Stimulated activated CD8-positive, alpha-beta memory T cell treated with anti-CD3 and anti-CD28 coated beads, Interleukin-7, amount 100 ng/mL, for 48 hours (primary cell): ENCODE measurements at places on chromosomes 4 and X.

GRCh38 chrX:72313707-72314641 lies 8.3 kb upstream of the CITED1 start:
- DNase-seq: no peak

- no peak for DNase-seq
Observed at GRCh38 chrX:115018944-115019343, 1.5 kb upstream of the IL13RA2 start.

GRCh38 chr4:152094970-152095700 lies 334.3 kb upstream of the GATB start:
- no peak for DNase-seq

- DNase-seq: no peak
Observed at GRCh38 chr4:166435449-166435848, 562.4 kb downstream of the TLL1 start.

GRCh38 chr4:83552083-83552482 lies 16.2 kb downstream of the GPAT3 start:
- no peak for DNase-seq

- no peak for DNase-seq
Observed at GRCh38 chr4:128649161-128649560, 160.3 kb upstream of the JADE1 start.

GRCh38 chr4:4456351-4456750 lies 69.4 kb downstream of the NSG1 start:
- DNase-seq: no peak

DNA sequence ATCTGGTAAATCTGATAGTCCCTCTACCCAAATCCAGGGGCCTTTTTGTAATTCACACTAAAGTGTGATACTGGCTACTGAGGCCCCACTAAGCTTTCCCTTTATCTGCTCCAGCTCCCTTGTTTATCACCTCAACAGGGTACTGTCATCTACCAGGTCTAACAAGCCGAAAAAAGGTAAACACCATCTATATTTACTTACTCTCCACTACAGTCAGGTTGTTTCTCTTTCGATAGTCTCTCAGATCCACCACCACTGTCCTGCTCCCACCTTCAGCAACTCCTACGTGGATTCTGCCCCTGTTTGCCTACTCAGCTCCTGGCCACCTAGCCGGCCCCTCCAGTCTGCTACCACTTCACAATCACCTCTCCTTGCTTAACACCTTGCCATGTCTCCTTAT lies 3.3 kb downstream of the ITIH6 start:
- DNase-seq: no peak

DNA sequence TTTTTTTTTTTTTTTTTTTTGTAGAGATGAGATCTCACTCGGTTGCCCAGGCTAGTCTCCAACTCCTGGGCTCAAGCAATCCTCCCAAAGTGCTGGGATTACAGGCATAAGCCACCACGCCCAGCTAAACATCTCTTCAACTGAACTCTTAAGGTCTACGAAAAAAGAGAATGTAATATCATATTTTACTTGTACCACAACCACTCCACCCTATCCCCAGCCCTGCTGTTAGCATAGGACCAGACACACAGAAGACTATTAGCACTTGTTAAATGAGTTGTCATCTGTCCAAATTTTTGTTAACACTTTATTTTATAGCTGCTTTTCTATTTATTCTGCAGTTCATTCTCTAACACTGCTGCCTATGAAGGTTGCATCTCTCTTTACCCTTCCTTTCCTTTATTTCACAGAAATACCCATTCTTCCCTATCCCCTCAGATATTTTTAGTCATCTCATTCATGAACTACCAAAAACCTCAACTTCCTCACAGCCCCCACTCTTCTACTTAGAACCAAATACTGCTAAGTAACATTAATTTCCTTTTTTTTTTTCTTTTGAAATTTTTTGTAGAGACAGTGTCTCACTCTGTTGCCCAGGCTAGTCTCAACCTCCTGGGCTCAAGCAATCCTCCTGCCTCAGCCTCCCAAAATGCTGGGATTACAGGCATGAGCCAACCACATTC lies 10.1 kb downstream of the SNX12 start:
- DNase-seq: no peak

- DNase-seq: no peak
Observed at GRCh38 chrX:91122151-91122694, 312.4 kb upstream of the PABPC5 start.

GRCh38 chr4:119589165-119589564 lies 39.4 kb downstream of the PDE5A start:
- no peak for DNase-seq

DNA sequence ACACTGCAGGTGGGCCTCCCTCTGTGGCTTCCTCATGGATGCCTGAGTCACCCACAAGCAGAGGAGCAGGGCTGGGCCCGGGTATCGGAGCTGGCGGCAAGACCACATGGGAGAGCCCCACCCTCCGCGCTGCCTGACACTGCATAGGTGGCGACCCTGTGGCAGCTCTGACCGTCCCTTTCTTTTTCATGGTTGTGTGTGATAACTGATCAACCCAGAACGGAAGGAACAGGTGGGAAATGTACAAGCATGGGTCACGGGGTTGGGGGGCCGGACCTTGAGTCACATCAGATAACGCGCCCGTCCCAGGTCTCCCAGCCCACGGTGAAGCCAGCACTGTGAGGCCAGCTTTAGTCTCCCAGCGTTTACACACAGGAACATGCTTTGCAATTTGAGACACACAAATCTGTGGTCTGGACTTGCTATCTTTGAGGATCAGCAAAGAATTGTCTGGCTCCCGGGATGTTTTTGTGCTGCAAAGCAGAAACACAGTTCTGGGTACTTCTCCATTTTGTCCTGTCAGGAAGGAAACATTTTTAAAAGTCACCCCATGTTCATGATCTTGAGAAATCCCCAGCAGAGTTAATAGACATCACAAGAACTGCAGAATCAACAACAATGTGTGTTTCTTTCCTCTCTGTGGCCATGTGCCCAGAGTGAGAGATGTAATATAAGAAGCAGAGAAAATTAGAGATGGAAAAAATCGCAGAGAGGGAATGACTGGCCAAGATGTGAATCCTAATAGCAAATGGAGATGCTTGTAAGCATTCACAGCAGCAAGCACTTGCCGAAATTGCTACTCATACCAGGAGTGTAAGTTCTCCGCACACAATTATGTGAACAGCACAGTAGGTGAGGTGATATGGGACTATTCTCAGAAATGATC lies 70.1 kb upstream of the CBR4 start:
- peak; percentile 11 for DNase-seq
